ENCODE measurements at places on chromosomes 11 and 22.
A peak's percentile ranks its signal among the peaks of the same experiment; 100 is the strongest.

- DNase-seq, result no peak
These were observed 43.1 kb upstream of the GRAMD1B start for GRCh38 chr11:123386796-123387510.

DNA sequence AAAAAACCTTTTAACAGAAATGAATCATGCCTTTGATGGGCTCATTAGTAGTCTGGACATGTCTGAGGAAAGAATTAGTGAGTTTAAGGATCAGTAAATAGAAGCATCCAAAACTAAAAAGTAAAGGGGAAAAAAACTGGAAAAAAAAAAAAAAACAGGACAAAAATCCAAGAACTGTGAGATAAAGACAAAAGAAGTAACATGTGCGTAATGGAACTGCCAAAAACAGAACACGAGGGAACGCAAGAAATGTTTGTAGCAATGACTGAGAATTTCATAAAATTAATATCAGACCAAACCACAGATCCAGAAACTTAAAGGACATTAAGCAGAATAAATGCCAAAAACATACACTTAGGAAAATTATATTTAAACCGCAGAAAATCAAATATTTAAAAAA, 77.4 kb downstream of the MS4A13 start:
- DNase-seq, result no peak

- DNase-seq, result no peak
These were observed 997.8 kb downstream of the BRD1 start for GRCh38 chr22:48829908-48830307.

- DNase-seq, result no peak
These were observed 19.3 kb downstream of the MOB2 start for GRCh38 chr11:1467270-1467669.

GRCh38 chr11:19728436-19728835, 15.8 kb downstream of the NAV2 start:
- no peak for DNase-seq

DNA sequence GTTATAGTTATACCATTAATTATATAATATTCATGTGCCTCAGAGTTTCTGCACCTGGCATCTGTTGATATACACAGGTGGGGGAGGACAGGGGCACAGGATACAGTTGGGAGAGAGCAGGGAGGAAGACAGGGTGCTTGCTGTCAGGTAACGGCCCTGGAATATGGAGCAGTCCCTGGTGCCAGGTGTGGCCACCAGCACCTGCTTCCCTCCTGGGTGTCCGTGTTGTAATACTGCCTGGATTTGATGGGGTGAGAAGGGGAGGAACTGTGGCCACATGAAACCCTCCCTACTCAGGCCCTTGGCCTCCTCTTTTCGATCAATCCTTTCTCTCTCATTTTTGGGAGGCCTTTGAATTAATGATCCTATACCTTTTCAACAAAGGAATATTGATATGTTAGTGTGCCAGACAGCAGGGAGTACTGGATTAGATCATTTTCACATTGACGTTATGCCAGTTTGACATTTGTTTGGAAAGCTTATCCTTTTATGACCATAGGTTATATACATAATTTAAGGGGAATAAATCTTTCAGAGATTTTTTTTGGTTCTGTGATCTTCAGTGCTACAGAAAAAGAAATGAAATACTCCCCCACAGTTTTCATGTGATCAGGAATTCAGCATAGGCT, 88.6 kb downstream of the TEAD1 start:
- no peak for DNase-seq

DNA sequence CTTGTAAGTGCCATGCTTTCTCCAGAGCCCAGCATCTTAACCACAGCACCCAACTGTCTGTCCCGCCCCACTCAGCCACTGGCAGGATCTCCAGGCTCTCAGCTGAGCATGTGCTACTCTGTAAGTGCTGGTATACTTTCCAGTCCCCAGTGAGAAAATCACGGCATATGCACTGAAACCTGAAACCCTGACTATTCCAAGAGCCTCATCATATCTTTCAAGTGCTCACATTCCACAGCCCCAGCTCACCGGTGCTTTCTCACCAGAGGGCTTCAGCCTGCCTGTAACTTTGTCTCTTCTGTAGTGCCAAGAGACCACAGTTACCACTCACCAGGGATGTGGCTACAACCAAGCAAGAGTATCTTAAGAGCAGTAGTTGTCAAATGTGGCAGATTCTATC, 24.4 kb upstream of the PAMR1 start:
- no peak for DNase-seq

DNA sequence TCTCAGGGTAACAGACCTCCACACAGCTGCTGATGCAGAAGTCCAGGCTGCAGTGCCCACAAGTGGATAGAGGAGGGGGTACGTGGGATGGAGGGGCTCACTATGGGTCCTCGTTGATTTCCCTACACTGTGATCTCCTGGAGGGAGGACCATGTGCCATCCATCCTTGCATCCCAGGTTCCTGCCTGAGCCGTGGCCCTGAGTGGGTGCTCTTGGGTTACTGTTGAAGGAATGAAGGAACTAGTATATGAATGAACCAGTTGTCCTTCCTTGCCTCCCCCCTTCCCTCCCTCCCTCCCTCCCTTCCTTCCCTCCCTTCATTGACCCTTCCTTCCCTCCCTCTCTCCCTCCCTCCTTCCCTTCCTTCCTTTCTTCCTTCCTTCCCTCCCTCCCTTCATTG, 15.4 kb downstream of the APOBEC3B start:
- DNase-seq, result no peak

- no peak for DNase-seq
These were observed 49.8 kb downstream of the BMAL1 start for GRCh38 chr11:13327421-13327820.

GRCh38 chr22:20437613-20438426, at the start of gene SCARF2:
SCARF2 (minus strand) TSS chr22:20437825; CDS start chr22:20437754, 71 bp downstream.
- peak; percentile 60 for DNase-seq
